Stimulated activated CD4-positive, alpha-beta T cell treated with anti-CD3 and anti-CD28 coated beads, Interleukin-1b, Interleukin-23, amount 100 ng/mL, for 24 hours (primary cell): ENCODE measurements at places on chromosomes 13 and 19.

GRCh38 chr19:12838182-12838885 is at the start of gene MAST1:
Gene MAST1 (plus strand): TSS chr19:12838515. CDS start chr19:12838573, 58 bp downstream.
- DNase-seq, result no peak

GRCh38 chr13:52651897-52652195 is 790 bp upstream of the SUGT1 start:
- DNase-seq, result no peak

GRCh38 chr19:57103573-57104277 is 16.1 kb upstream of the USP29 start:
- peak; percentile 12 for DNase-seq

DNA sequence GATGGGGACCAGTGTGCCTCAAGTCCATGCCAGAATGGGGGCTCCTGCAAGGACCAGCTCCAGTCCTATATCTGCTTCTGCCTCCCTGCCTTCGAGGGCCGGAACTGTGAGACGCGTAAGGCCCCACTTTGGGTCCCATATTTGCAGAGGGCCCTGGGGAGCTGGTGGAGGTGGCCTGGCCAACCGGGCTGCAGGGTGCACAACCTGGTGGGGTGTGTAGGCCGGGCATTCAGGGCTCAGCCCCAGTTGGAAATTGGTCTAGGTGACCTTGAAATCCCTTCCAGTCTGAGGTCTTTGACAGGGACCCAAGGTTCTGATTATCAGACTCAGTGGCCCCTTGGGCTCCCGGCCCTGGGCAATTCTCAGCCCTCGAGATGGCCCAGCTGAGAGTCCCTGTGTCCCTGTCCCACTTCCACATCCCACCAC is 8.3 kb downstream of the F7 start:
- DNase-seq, result no peak

- DNase-seq, result no peak
These were observed 1.1 kb downstream of the ZNF792 start for GRCh38 chr19:34962687-34963572.

DNA sequence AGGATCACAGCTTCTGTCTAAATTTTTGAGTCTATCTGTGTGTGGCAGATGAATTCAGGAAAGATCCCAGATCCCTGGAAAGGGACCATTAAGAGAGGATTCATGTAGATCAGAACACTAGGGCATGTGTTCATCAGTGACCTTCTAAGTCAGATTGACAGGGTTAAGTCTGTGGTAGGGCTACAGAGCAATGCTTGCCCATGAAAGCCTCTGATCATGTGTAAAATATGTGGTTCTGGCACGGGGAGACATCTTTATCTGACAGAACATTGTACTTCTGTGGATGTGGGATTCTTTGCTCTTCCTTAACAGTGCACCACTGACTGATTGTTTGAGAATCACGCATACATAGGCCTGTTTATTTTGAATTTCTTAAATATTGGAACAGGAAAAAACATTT is 42.9 kb downstream of the ZNF506 start:
- DNase-seq, result no peak

DNA sequence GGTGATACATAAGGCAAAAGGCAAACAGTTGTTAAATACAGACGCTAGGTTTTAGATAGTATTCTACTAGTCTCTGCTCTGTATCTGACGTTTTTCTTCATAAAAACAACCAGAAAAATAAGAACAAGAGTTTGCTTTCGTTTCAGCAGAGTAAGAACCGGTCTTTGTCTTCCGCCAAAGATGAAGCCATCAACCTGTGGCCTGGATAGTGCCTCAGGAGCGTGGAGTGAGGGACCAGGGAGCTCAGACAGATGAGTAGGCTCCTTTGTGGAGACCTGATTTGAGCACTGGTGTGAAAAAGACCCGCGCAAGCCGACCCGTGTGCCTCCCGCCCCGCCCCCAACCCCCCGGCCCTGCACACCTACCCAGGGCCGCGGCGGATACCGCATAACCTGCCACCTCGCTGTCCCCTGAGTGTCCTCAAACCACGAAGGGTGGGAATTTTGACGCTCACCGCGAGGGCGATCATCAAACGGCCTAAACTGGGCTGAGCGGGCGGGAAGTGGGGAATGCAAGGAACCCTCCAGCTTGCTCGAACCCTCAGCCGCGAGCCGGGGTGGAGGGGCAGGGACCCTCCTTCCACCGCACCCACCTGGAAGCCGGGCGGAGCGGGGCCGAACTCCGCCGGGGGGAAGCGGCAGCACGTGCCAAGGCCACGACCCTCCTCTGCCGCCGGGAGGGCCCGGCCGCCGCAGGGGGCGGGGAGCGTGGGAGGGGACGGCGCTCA is 866 bp upstream of the LMO7 start:
- no peak for DNase-seq

- no peak for DNase-seq
These were observed 7.7 kb downstream of the TYK2 start for GRCh38 chr19:10372690-10373089.

- DNase-seq, result no peak
These were observed 301 bp upstream of the ZNF610 start for GRCh38 chr19:52335768-52336116.

GRCh38 chr13:103156346-103156998 is 90.3 kb upstream of the SLC10A2 start:
- no peak for DNase-seq

- no peak for DNase-seq
These were observed at the start of gene ENOX1 for GRCh38 chr13:43786766-43787517. Gene ENOX1 (minus strand): TSS chr13:43786972.

GRCh38 chr19:18731562-18732008 is 48.1 kb downstream of the CRTC1 start:
- no peak for DNase-seq

DNA sequence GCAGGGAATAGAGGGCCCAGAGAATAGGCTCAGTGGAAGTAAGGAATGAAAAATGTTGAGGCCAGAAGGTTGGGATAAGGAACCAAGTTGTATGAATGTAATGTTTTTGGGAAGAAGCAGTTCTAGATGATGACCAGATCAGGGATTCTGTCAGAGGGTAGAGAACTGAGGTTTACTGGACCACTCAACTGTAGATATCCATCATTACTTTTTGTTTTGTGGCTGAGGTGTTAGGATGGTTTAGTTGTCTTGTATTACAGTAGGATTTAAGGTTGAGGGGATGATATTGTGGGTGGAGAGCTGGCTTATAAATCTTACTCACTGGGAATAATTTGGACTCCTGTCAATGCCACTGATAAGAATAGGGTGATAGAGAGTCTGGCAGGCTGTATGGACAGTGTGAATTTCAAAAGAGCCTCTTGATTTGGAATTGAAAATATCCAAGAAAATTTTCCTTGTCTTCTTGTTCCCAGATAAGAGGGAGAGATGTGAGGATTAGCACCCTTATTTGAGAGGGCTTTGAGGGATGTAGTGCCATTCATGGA is 22.6 kb downstream of the NDFIP2 start:
- DNase-seq, result no peak

GRCh38 chr19:36060430-36060829 is 5.7 kb downstream of the WDR62 start:
- DNase-seq, result no peak

- DNase-seq, result no peak
These were observed 27.9 kb upstream of the EEF1AKMT1 start for GRCh38 chr13:20801707-20802106.

GRCh38 chr19:18436671-18437490 is 1.1 kb downstream of the ISYNA1 start:
- no peak for DNase-seq

GRCh38 chr13:111872475-111873150 is 194.3 kb upstream of the SOX1 start:
- DNase-seq, result no peak

GRCh38 chr13:59691501-59692066 is 472.1 kb downstream of the DIAPH3 start:
- DNase-seq, result no peak
